ENCODE measurements at places on chromosomes 7 and 10.

DNA sequence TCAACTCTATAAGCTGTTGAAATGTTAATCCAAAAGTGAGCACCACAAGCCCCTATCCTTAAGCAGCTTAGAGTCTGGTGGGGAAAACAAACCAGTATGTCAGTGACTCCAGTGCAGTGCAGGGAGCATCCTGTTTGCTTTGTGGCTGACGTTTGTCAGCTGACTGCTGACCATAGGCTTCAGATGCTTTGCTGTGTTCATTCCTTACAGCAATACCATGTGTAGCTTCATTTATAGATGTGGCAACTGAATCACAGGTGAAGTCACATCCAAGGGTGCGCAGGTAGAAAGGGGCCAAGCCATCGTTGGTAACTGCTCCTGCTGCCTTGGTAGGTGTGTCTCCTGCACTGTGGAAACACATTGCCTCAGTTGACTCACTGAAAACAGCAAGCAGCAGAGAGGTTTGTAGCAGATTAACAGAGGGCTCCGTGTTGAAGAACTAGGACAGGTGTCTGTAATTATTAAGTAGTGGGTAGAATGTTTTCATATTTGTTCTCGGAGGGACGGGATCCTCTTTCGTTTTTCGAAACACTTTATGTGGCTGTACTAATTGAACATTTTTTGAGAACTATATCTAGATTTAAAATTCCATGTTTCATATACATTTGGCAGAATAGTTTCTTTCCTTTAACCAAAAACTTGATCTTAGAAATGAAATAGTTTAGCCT, 2.0 kb downstream of the INSIG1 start:
- peak; percentile 65 for DNase-seq

GRCh38 chr7:94067047-94067446, 62.9 kb upstream of the BET1 start:
- DNase-seq: no peak

- no peak for DNase-seq
Observed at GRCh38 chr7:420142-421093, 99.2 kb downstream of the PDGFA start.

GRCh38 chr7:69751026-69751425, 152.8 kb downstream of the AUTS2 start:
- no peak for DNase-seq

DNA sequence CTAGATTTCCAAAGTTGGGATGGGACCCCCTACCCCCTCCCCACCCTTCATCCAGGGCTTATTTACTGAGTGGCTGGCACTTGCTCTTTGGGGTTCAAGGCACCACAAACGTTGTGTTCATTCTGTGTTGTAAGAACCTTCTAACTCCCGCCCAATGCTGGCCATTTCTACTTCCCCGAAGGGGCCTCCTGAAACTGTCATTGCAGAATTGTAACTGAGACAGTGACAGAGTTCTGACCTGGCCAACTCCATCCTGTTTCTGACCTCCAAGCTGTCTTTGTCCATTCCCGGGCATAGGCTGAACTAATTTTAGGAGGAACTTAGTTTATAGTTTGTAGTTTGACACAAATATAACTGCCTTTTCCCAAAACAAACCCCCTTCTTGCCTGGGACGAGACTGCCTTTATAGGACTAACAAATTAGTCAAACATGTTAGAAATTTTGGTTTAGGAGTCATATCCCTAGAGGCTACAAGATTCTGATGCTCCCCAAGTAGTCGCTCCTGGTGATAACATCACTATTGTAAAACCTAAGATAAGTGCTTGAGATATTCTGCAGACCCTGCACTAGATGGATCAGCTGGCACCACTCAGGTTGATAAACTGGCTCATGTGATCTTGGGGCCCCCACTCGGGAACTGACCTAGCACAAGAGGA, 34.8 kb upstream of the ZMIZ2 start:
- no peak for DNase-seq

- no peak for DNase-seq
Observed at GRCh38 chr7:55425141-55425752, 60.1 kb downstream of the LANCL2 start.

- no peak for DNase-seq
Observed at GRCh38 chr7:44917465-44917864, 32.1 kb upstream of the PURB start.

GRCh38 chr7:139532636-139533155, 9.2 kb downstream of the CLEC2L start:
- no peak for DNase-seq

- peak; percentile 55 for DNase-seq
Observed at GRCh38 chr10:58028597-58029366, 238.9 kb downstream of the IPMK start.

- DNase-seq: no peak
Observed at GRCh38 chr10:72086466-72087391, 1.6 kb downstream of the SPOCK2 start.
